ENCODE measurements at places on chromosomes 1 and 21.

DNA sequence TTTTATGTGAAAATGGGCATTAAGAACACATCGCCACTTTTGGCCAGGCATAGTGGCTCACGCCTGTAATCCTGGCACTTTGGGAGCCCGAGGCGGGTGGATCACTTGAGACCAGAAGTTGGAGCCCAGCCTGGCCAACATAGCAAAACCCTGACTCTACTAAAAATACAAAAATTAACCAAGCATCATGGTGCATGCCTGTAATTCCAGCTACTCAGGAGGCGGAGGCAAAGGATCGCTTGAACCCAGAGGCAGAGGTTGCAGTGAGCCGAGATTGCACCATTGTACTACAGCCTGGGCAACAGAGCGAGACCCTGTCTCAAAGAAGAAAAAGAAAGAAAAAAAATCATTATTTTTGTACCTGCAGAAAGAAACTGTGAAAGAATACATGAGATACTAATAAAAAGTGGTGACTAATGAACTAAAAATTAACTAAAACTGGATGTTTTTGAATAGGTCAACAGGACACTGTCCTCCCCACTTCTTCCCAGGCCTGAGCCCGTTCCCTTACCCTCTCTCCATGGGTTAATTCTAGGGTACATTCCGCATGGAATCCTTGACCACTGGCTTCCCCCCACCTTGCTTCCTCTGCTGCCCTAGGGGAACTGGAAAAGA is 8.3 kb upstream of the TINAGL1 start:
- no peak for DNase-seq

DNA sequence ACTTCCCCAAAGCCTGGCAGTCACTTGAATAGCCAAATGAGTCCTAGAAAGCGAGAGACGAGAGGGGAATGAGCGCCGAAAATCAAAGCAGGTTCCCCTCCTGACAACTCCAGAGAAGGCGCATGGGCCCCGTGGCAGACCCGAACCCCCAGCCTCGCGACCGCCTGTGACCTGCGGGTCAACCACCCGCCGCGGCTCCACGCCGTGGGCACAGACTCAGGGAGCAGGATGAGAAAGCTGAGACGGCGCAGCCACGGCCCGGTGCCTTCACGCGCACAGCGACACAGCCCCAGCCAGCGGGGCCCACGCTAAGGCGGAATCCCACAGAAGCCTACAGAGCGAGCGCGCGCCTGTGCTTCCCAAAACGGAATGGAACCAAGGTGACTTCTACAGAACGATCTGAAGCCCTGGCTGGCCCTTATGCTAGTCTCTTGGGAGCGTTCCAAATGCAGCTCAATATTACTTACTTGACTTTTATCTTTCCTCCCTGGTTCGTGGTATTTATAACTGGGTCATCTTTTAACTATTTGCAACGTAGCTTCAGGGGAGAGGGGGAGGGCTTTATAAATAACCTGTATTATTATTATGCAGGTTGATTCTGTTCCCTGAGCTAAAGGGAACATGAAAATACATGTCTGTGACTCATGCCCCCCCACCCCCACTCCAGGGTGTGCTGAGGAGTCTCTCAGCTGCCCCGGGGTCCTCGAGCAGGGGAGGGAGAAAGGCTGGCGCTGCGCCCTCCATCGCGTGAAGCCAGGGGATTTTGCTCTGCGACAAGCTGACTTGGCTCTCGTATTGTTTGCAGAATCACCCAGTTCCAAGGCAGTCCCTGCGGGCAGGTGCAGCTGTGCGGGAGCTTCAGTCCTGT is 1.7 kb downstream of the TSPEAR start:
- no peak for DNase-seq

DNA sequence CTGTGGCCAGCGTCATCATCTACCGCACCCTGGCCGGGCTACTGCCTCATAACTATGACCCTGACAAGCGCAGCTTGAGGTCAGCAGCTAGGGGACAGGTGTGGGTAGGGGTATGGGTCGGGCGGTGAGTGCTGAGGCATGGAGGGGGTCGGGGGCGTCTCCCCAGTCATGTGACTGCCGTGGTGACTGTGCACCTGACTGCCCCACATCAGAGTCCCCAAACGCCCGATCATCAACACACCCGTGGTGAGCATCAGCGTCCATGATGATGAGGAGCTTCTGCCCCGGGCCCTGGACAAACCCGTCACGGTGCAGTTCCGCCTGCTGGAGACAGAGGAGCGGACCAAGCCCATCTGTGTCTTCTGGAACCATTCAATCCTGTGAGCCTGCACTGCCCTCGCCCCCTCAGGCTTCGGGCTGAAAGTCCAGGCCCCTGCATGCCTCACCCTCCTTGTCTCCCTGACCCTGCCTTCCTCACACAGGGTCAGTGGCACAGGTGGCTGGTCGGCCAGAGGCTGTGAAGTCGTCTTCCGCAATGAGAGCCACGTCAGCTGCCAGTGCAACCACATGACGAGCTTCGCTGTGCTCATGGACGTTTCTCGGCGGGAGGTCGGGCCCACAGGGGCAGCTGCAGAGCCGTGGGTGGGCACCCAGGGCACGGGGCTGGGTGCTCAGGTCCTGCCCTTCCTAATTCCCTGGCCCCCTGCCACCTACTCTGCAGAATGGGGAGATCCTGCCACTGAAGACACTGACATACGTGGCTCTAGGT is 13.5 kb downstream of the PSRC1 start:
- DNase-seq = no peak

GRCh38 chr21:45576838-45577737 is 34.8 kb upstream of the SLC19A1 start:
- no peak for DNase-seq

DNA sequence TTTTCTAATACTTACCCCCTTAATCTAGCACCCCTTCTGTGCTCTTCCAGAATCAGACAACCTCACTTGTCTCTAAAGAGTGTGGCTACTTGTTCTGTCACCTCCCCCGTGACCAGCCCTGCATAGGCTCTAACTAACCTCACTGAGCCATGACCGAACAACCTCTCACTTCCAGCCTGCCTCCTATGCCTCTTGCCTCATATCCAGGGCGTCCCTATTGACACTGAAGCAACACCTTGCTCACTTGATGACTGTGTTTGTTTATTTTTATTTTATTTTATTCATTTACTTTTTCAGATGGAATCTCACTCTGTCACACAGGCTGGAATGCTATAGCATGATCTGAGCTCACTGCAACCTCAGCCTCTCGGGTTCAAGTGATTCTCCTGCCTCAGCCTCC is 235.1 kb upstream of the B3GALT2 start:
- no peak for DNase-seq

GRCh38 chr1:243452092-243452491 is 196.3 kb downstream of the SDCCAG8 start:
- DNase-seq = no peak

- no peak for DNase-seq
Observed at GRCh38 chr1:170273291-170274130, 127.8 kb downstream of the NTMT2 start.

DNA sequence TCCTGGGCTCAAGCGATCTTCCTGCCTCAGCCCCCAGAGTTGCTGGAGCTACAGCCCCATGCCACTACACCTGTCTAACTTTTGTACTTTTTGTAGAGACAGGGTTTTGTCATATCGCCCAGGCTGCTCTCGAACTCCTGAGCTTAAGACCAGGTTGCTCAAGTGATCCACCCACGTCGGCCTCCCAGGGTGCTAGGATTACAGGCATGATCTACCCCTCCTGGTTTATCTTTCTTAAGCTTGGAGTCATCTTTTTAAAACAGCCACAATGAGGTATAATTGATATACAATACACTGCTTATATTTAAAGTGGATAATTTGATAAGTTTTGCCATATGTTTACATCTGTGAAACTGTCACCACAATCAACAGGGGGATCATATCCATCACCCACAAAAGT is 25.4 kb upstream of the WDR26 start:
- no peak for DNase-seq

- no peak for DNase-seq
Observed at GRCh38 chr1:37634244-37634991, at the start of gene RSPO1. RSPO1 (minus strand) TSS chr1:37634892; CDS start chr1:37629661, 5,231 bp downstream.

DNA sequence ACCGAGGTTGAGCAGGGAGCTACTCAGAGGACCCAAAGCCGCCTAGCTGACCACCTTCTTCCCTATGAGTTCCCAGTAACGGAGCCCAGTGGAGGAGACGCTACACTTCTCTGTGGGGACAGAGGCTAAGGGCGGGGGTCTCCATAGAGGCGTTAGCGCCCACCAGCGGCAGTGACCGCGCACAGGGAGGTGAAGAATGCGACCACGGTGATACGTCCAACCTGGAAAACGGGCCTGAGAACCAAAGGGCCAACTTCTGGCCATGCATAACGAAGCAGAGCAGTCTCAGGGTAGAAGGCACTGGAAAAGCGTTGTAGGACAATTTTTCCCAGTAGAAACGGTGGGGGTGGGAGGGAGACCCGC is 400 bp upstream of the COG2 start:
- no peak for DNase-seq

DNA sequence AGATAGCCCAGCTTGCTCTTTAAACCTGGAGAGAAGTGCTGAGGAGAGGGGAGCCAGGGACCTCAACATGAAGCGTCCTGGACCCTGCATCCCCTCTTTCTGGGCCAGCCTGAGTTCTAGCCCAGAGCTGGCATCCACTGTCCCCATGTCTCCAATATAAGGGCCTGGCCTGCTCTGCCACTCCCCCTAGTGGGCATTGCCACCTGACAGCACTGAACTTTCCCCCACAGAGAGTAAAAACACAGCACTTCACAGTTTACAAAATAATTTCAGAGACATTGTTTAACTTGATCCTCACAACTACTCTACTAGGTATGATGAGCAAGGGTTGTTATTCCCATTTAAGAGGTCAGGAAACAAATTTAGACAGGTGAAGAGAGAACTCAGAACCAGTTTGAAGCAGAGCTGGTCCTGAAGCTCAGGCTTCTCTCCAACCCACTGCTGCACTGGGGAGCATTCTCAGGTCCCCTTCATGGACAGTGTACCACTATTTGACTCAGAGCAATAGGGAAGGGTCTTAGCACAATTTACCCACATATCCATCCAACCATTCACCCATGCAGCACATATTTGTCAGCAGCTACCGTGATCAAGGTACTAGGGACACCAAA is 151.2 kb downstream of the DMRTA2 start:
- DNase-seq = no peak

DNA sequence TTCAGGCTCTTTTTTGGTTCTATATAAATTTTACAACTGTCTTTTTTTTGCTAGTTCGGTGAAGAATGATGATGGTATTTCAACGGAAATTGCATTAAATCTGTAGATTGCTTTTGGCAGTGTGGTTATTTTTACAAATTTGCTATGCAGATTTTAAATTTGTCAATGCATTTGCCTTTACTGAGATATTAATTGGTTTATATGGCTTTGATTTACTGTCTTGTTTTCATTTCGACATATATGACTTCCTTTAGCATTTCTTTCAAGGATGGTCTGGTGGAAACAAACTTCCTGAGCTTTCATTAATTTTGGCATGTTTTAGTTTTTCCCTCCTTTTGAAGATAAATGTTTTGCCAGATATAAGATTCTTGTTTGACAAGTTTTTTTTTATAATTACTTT is 1522.5 kb upstream of the PRMT6 start:
- DNase-seq = no peak

DNA sequence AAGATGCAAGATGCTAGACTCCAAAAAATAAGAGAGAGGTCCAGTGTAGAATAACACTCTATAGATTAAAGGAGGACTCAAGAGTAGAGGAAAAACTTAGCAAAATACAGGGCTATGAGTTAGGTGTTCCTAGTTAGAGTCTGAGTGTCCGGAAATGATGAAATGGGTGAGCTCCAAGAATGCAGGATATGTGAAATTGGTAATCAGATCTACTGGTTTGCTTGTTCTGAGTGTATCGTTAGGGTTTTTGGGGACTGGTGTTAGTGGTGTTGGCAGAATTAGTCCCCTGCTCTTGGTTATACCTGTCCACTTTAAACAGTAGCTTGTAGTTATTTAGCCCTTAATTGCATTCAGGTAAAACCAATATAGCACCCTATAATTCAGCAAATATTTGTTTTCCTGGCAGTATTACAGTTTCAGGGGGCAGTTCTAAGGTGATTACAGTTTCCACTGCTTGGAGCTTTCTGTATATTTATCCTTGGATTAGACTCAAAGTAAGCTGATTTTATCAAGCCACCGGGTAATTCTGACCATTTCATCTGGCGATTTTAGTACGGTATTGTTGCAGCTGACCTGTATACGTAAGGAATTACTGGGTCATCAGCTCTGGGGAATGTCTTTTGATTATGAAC is 332.7 kb downstream of the CHRM3 start:
- peak; percentile 46 for DNase-seq

GRCh38 chr1:235527196-235527814 is 23.1 kb upstream of the B3GALNT2 start:
- no peak for DNase-seq

DNA sequence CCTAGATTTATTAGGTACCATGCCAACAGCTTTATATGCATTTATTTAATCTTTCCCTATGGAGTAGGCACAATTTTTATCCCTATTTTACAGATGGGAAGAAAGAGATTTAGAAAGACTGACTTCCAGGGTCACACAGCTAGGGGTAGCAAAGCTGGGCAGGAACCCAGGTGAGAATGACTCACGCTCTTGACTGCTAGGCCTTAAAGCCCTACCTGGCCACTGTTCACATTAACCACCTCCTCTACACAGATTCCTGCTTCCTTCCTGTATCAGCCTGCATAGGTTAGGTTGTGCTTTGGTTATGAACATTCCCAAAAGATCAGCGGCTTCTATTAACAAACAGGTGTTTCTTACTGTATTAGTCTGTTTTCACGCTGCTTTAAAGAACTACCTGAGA is 53.2 kb downstream of the DNAJC6 start:
- DNase-seq = no peak

DNA sequence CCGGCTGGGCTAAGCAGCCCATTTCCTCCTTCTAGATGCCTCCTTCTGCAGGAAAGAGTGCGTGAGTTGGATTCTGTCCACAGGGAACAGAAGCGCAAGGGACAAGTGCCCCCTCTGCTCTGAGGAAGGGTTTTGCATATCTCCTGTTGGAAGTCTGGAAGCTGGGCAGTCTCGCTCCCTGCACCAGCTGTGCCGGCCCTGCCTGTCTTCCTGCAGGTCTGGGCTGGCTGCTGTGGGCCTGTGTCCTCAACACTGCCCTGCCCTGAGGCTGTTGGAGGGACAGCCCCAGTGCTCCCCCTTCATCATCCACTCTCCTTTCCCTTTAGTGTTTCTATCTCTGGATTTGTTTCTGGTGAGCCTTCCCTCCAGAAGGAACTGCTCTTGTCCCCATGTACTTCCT is 21.8 kb downstream of the ADARB1 start:
- DNase-seq = no peak

DNA sequence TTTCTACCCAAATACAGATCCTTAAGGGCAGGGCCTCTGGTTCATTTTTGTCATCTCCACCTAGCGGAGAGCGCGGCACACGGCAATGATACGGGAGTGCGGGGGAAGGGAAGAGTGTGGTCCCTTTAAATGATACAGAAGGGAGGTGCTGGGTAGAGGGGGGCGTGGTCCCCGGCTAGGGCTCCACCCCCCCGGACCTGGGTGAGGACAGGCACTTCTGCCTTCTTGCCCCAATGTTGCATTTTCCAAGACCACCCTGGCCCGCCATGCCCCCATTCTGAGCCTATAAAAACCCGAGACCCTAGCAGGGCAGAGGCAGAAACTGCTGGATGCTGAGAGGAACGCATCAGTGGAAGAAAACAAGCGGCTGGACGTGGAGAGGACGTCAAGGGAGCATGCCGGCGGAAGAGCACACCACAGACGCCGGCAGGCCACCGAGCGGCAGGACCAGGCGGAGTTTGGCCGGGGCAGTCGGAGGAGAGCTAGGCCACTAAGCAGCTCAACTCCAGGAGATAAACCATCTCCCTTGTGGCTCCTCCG is 30.0 kb downstream of the LRRC3 start:
- peak; percentile 19 for DNase-seq

- DNase-seq = no peak
Observed at GRCh38 chr1:78229344-78229743, 183.6 kb downstream of the GIPC2 start.

Measured in CD4-positive, alpha-beta T cell treated with Interleukin-15 for 4 hours (primary cell).